ENCODE measurements at places on chromosomes 4 and X.

DNA sequence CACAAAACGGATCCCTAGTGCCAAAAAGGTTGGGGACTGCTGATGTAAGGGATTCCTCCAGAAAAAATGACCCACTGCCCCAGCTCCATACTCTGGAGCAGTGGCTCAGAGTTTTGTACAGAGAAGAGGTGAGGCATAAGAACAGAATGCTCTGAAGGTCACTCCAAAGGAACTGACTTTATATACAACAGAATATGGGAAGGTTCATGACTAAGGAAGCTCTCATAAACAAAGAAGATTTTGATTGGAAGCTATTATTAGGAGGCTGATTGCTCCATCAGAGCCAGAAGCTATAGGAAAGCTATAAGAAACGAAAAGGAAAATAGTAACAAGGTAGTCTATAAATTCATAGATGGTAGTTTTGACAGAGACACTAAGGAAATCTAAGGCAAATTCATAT lies 203.1 kb downstream of the SLC7A11 start:
- no peak for DNase-seq

DNA sequence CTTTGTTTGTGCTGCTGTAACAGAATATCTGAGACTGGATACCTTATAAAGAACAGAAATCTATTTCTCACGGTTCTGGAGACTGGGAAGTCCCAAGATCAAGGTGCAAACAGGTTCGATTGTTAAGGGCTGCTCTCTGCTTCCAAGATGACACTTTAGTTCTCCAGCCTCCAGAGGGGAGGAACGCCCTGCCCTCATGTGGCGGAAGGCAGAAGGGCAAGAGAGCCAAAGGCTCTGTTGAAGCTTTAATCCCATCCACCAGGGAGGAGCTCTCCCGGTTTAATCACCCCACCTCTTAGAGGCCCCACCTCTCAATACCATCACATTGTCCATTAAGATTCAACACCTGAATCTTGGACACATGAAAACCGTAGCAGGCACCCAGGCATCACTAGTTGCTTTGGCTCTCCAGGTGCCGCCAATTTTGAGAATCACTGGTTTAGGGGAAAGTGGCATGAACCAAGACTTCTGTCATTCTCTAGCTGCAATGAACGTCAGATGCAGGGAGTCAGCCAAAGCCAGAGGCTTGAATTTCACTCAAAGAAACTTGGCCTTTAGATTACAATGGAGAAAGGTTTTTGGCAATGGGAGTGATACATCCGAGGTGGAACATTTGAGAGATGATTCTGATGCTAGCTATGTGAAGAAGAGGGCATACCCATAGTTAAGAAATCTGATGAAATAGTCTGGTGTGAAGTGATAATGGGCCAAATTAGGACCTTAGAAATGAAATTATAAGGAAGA lies 15.7 kb downstream of the FHL1 start:
- no peak for DNase-seq

DNA sequence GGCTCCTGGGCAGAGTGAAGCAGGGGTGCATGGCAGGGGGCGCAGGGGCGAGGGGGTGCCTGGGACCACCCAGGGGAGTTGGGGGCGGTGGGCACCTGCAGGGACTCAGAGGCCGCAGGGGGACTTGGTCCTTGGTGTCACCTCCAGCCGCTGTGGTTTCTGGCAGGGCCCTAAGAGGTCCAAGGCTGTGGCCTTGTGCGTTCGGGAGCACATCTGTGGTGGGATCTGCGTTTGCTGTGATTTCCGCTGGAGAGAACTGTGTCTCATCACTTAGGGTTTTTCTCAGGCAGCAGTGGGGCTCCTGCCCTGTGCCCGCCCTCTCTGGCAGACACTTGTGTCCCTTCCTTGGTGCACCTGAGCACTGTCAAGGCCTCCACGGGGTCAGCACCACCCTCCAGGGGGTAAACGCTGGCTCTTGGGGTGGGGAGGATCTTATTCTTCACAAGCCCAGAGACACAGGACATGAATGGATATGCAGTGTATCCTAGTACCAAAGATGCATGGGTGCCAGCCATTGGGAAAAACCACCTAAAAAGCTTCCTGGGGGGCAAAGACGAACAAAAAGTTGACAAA lies 66.5 kb downstream of the ACOX3 start:
- DNase-seq = no peak

GRCh38 chrX:129759576-129760061 lies 20.1 kb upstream of the SASH3 start:
- DNase-seq = no peak

GRCh38 chr4:16725252-16725651 lies 173.2 kb downstream of the LDB2 start:
- no peak for DNase-seq

GRCh38 chrX:17453788-17454187 lies 78.8 kb downstream of the NHS start:
- no peak for DNase-seq

- DNase-seq = no peak
Observed at GRCh38 chr4:53505947-53506346, 85.3 kb downstream of the LNX1 start.

DNA sequence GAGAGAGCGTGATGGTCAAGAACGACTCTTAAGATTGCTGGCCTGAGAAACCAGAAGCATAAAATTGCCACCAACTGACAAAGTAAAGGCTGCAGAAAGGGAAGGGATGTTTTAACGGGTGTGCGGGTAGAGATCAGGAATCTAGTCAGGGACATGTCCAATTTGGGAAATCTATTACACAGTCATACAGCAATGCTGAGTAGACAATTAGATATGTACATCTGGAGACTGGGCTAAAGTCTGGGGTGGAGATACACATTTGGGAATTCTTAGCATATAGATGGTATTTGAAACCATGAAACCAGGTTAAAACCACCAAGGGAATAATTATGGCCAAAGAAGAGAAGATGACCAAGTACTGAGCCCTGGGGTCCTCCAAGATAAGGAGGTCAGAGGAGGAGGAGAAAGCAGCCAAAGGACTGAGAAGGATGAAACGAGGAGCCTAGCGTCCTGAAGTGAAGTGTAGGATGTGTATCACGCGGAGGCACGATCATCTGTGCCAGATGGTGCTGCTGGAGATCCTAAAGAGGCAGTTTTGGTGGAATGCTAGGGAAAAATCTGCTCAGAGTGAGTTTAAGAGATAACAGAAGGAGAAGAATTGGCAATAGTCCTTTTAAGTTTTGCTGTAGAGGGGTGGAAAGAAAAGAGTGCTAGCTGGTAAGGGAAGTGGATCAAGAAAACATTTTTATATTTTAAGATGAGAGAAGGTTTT lies 36.5 kb downstream of the SEC24D start:
- DNase-seq = no peak

DNA sequence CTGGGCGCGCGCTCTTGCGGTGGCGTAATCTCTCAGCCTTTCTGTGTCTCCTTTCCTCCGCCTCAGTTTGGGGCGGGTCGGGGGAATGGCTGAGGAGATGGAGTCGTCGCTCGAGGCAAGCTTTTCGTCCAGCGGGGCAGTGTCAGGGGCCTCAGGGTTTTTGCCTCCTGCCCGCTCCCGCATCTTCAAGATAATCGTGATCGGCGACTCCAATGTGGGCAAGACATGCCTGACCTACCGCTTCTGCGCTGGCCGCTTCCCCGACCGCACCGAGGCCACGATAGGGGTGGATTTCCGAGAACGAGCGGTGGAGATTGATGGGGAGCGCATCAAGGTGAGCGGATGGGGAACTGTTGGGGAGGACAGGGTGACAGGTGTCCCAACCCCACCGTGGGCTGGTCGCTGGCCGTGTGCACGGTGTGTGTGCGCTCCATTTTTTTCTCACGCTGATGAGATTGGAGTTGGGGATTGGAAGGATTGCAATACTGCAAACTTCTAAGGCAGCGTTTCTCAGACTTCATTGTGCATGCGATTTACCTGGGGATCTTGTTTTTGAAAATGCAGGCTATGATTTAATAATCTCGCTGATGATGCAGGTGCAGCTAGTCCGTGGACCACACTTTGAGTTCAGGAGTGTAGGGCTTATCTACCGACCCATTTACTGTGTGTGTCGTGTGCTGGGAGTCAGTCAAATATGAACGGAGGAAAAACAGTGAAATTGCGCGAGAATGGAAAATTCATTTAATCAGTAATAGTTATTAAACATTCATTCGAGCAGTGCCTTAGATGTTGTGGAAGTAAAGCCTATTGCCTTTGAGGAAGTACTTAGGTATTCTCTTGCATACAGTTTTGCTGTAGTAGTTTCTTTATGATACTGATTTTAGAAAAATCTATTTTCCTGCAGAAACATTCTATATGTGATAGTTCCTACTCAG lies at the start of gene RAB33B:
RAB33B (plus strand) TSS at position 11 of the 935 bp plus-strand sequence; CDS start at position 86, 75 bp downstream.
- peak; percentile 60 for DNase-seq

GRCh38 chr4:98663226-98664006 lies 5.0 kb upstream of the TSPAN5 start:
- DNase-seq = no peak

- no peak for DNase-seq
Observed at GRCh38 chr4:82559735-82560120, 2.1 kb downstream of the TMEM150C start.

DNA sequence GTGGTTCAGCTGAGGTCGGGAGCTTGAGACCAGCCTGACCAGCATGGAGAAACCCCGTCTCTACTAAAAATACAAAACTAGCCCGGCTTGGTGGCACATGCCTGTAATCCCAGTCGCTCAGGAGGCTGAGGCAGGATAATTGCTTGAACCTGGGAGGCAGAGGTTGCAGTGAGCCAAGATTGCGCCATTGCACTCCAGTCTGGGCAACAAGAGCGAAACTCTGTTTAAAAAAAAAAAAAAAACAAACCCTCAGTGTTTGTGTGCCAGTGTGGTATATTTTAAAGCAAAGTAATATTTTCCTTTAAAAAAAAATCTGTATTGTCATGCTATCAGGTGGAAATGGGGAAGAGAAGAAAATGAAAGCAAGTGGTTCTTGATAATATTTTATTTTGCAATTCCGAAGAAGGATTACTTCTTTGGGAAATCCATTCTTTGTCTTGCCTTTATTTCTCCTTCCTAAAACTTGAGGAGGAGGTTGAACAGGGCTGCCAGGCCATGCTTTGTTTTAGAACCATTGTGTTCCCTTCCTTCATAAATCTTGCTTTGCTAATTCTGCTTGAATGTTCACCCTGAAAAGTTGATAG lies 14.4 kb downstream of the ALG13 start:
- DNase-seq = no peak

GRCh38 chr4:18975916-18976808 lies 954.6 kb upstream of the LCORL start:
- no peak for DNase-seq

GRCh38 chrX:15744181-15744867 lies 6.3 kb downstream of the CA5B start:
- no peak for DNase-seq

GRCh38 chrX:132751063-132751690 lies 207.3 kb downstream of the HS6ST2 start:
- no peak for DNase-seq

- DNase-seq = no peak
Observed at GRCh38 chr4:152588869-152589268, 53.0 kb upstream of the FBXW7 start.

DNA sequence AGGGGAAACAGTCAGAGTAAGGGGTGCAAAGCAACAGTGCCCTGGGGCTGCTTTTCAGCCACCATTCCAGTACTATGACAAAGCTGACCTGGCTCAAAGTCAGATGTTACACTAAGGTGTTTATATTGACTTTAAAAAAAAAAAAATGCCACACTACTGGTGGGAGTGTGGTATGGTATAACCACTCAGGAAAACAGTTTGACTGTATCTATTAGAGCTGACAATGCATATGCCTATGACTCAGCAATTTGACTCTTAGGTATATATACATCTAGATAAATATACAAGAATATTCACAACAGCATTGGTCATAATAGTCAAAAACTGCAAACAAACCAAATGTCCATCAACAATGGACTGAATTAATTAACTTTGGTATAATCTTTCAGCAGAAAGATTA lies 15.0 kb downstream of the ASB9 start:
- DNase-seq = no peak

- no peak for DNase-seq
Observed at GRCh38 chr4:35247047-35247446, 997.3 kb downstream of the ARAP2 start.

GRCh38 chr4:108003982-108004515 lies 14.4 kb downstream of the HADH start:
- DNase-seq = no peak

DNA sequence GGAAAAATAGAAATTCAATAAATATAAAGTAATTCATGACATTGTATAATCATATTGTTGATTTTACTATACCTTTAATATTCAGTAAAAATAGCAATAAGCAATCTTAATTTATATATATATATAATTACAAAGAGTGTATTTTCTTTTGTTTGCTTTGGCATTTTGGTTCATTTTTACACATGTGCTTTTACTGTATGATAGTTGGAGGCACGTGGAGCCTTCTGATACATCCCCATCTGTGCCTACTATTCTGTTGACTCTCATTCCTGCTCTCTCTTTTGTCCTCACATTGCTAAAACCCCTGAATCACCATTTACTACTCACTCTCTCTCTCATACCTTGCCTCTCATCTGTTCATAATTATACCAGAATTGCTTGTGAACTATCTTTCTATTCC lies 106.4 kb upstream of the NDST4 start:
- no peak for DNase-seq

GRCh38 chr4:118765399-118765798 lies 70.5 kb downstream of the SEC24D start:
- DNase-seq = no peak

DNA sequence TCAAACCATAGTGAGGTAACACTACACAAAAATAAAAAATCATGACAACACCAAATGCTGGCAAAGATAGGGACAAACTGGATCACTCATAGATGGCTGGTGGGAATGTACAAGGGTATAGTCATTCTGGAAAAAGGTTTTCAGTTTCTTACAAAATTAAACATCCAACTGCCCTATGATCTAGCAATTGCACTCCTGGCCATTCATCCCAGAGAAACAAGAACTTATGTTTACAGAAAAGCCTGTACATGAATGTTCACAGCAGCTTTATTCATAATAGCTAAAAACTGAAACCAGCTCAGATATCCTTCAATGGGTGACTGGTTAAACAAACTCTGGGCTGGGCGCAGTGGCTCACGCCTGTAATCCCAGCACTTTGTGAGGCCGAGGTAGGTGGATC lies 43.3 kb downstream of the NYX start:
- no peak for DNase-seq

DNA sequence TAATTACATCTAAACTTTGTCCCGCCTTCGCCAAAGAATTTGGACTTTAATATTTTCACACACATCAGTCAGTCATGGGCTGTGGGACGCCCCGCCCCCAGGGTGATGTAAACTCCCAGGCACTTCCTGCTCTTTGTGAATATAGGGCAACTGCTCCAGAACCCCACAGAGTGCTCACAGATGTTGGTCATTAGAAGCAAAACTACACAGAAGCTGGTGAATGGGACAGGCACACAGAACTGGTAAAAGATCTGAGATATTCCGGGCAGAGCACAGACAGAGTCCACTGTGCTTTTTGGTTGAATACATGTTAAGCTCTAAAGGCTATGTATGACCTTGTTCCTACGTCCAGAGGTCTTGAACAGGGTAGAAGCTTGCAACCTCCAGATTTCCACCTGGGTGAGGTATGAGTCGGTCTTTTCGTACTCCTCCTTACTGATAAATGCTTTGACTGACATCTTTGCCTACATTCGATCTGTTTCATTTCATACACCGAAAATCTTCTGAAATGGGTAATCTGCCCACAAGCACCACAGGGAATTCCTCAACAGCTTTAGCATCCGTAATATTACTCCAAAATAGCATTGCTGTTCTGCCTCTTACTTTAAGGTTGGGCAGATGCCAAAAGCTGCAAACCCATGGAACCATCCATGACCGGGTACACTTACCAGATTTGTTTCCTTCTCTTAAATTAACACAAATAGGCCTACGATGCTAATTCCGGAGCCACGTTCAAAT lies 144.6 kb downstream of the AMELX start:
- DNase-seq = no peak
